ENCODE measurements at places on chromosomes 1 and 21.

GRCh38 chr1:51654000-51654399 lies 37.1 kb downstream of the OSBPL9 start:
- no peak for DNase-seq

GRCh38 chr1:10759413-10760200 lies 36.8 kb downstream of the CASZ1 start:
- DNase-seq = no peak

GRCh38 chr1:235582130-235582529 lies 67.5 kb downstream of the GNG4 start:
- no peak for DNase-seq

DNA sequence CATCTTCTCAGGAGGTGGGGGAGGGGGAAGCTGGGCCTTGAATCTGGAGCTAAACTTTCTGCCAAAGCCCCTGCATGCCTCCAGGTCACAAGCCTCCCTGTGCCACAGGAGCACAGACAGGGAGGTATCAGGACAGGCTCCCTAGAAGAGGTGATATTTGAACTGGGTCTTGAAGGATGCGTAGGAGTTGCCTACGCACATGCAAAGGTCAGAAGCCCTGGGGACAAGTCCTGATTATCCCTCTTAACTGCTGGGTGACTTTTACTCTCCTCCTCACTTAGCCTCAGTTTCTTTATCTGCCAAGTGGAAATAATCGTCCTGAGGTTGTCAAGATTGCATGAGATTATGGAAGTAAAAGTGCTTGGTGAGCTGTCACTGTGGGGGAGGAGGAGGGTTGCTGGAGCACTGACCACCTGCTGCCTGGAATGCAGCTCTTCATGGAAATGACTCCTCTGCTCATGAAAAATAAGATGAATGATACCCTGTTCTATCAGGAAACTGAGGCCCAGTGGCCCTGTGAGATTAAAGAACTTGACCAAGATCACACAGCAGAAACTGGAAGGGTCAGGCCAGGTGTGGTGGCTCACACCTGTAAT lies 50.6 kb upstream of the LAPTM5 start:
- no peak for DNase-seq

GRCh38 chr1:98001764-98002163 lies 80.9 kb upstream of the DPYD start:
- no peak for DNase-seq

DNA sequence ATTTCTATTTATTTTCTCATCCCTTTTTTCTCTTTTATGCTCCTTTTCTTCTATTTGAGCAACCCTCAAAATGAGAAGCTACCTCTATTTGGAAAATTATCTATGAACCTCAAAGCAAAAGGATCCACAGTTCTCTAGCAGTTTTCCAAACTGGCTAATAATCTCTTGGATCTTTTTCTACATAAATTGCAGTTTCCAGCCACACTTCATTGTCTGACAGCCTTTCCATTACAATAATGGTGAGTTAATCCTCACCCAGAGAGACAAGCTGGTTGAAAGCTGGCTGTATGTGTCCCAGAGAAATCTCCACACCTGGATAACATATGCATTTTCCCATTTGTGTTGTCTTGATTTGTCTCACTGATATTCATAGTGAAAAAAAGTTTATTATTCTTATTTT lies 16.5 kb upstream of the HSD17B7 start:
- DNase-seq = no peak

DNA sequence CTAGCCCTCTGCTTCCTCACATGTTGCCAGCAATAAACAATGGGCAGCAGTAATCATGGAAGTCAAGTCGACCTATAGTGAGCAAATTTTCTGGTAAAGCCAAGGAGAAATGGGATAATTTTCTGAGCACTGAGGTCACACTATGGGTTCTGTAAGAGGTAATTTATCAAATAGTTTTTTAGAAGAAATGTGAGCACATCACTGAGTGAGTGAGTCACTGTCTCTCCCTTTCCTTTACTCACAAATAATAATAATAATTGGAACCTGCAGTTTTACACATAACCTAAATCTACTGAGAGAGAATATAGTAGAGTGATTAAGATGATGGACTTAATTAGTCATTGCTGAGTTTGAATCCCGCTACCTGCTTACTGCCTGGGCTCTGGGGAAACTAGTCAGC lies 23.6 kb downstream of the SLC35F3 start:
- DNase-seq = no peak

GRCh38 chr1:229114850-229115365 lies 156.0 kb upstream of the RAB4A start:
- DNase-seq = no peak

- DNase-seq = no peak
These were observed 32.3 kb upstream of the SPAG17 start for GRCh38 chr1:118217141-118217838.

DNA sequence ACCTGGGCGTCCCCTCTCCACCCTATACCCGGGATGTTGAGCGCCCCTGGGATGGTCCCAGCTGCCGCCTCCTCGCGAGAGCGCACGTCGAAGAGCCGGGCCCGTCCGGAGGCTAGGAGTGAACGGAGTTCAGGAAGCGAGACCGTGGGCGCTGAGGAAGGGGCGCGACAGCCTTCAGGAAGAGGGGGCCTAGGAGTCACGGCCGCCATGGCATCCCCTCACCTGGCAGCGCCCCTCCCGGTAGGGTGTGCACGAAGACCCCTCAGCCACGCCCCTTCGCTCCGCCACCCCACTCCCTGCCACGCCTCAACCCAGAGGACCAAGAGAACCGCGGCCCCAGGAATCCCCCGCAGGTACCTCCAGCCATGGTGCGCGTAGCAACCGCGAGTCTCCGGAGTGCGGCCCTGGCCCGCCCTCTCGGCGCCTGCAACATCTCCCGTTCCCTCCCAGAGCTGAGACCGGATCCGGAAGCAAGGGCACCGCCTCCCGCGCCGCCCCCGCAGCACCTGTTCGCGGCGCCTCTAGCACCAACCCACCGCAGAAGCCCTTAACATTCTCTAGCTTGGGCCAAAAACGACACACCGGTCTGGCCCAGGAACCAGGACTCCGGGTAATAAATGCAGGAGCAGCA lies at the start of gene TSTD1:
Gene TSTD1 (minus strand): TSS at position 442 of the 631 bp plus-strand sequence. CDS start 75 bp downstream, at position 367.
- no peak for DNase-seq
